Daoy (cell line): ENCODE measurements at places on chromosomes 5 and 9. TPM values are rescaled to one million over a fixed set of nuclear protein-coding genes. Genes with fewer than 3 reads are reported as not detected.
A peak's percentile ranks its signal among the peaks of the same experiment; 100 is the strongest.

- DNase-seq, result peak; percentile 86
Measured at GRCh38 chr9:127163409-127163808, 41.0 kb upstream of the ANGPTL2 start.

- no peak for DNase-seq
Measured at GRCh38 chr5:8633259-8633658, 764.3 kb downstream of the MTRR start.

Gene TMC1
- total RNA-seq, result not detected in 2 replicates

- DNase-seq, result peak; percentile 15
Measured at GRCh38 chr9:73753171-73753570, 601.5 kb downstream of the ANXA1 start.

Gene AIF1L
- 3.5 and 5.2 TPM in 2 replicates for total RNA-seq

- peak; percentile 53 for DNase-seq
Measured at GRCh38 chr5:141637767-141638419, 1.1 kb downstream of the RELL2 start.

DNA sequence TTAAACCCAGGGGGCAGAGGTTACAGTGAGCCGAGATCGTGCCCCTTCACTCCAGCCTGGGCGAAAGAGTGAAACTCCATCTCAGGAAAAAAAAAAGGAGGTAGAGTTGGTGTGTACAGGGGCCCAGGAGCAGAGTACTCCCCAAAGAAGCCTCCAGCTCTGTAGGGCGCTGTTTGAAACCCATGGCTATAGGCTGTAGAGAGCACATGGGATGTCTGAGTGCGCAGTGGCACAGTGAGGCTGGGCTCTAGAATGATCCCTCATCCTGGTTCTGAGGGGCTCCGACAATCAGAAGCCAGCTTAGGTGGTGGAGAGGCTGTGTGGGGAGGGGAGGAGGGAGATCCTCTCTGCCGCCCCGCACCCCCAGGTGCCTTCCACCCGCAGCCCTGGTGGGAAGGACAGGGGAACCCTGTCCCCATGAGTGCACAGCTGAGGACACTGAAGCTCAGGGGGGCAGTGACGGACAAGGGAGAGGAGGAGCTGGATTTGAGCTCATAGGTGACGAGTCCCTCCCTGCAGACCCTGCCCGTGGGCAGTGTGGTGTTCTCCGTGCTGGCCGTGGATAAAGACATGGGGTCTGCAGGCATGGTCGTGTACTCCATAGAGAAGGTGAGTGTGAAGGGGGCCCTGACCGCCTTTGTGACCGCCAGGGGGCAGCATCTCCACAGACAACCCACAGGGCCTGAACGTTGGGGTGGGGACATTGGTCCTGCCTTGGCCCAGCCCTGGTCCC, 24.6 kb downstream of the CDHR2 start:
- DNase-seq, result peak; percentile 74

DNA sequence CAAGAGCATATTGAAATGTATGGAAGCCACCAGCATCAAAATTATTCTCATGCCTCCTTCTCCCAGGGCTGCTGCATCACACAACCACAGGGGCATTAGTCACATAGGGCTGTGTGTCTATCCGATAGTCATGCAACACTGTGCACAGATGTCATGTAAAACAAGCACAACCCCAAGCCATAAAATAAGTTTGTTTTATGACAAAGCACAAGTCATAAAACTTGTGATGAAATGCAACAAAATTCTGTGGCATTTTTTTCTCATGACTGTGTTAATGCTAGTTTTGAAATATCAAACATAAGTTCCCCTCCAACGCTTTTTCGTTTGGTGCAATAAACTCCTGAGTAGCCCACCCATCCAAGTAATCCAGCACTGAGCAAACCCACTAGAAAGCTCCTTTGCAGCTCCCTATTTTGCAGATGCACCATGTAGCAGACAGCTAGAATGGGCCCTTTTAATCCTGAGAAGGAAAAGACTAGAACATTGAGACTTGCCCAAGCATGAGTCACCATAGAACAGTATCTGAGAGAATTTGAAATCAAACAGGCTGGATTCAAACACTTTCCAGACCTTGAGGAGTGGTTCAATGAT, 93.3 kb upstream of the ZNF366 start:
- DNase-seq, result peak; percentile 92

GRCh38 chr9:27356446-27356845, 59.5 kb upstream of the EQTN start:
- DNase-seq, result no peak

GRCh38 chr9:13141629-13142028, 137.9 kb downstream of the MPDZ start:
- no peak for DNase-seq

Gene LRRC19
- not detected in 2 replicates for total RNA-seq

Gene PCDHGA4
- total RNA-seq, result 0.63 and 1.6 TPM in 2 replicates

Gene CCDC183
- 0.23 TPM in 1 of 2 replicates, not detected in the other for total RNA-seq

DNA sequence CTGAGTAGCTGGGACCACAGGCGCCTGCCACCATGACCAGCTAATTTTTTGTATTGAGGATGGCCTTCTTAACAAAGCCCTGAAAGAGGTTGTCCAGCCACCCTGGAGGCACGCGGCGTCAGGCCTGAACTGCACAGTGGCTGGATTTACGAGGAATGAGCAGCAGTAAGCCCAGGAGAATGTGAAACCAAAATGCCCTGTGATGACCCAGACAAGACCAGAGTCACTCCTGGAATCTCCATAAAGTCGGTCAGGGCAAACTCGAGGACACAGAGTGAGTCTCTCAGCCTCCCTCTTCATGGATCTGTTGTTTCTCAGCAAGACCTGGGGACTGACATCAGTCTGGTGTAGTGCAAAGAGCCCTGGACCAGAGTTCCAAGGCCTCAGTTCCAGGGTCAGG, 53.2 kb upstream of the C5orf58 start:
- DNase-seq, result no peak

Gene ADCY2
- 0.48 and 0.86 TPM in 2 replicates for total RNA-seq

DNA sequence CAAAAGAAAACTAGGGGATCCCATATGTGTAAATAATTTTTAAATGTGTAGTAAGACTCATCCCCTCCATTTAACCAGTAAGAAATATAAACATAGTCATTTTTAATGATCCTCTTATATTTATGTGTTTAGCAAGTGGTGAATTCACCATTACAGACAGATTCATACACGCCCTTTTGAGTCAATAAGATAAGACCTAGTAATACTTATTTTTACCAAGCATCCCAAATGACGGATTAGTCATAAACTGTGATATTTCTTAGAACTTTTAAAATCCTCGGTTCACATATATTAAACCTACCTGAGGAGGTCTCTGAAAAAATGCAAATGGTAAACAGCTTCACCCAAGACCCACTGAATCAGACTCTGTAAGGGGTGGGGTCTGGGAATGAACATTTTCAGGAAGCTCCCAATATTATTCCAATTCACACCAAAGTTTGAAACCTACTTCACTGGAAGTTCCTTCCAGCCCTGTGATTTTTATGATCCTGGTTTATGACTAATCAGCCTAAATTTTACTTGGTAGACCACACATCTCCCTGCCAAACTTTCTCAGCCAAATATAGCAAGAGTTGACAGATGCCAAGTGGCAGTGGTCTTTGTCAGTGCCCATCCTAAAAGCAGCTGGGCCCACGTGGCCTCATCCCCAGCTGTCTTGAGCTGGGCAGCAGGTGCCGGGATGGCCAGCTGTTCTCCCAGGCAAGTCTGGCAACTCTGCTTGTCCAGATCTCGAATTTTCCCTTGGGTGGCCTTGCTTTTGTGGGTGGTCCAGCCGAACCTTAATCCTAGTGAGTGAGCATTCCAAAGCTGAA, 559.0 kb upstream of the RGMB start:
- peak; percentile 82 for DNase-seq

DNA sequence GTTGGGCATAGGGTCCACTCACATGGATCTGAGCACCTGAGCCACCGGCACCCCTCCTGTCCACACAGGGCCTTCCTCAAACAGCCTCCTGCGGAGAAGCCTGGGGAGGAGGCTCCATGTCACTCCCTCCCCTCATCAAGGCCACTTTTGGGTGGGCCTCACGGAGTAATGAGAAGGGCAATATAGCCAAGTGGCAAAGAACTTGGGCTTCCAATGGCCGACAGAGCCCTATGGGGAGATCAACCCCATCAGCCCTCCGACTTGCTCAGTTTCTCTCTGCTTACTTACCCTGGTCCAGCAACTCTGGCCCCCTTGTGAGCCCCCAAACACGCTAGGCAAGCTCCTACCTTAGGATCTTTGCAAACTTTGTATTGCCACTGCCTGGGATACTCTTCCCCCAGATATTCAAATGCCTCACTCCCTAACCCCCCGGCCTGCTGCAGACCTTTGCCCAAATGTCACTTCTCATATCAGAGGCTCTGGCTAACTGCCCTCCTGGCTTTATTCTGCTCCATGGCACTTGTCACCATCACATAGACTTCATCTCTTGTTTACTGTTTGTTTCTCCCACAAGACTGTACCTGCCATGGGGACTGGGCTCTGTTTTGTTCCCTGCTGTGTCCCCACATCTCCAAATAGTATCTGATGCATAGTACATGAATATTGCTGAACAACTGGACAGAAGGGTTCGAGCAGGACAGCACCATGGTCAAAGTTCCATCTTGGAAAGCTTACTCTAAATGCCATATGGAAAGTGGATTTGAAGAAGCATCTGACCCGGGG, 220.8 kb downstream of the FSTL4 start:
- DNase-seq, result no peak

GRCh38 chr9:136187683-136188586, 17.0 kb downstream of the LHX3 start:
- DNase-seq, result no peak

DNA sequence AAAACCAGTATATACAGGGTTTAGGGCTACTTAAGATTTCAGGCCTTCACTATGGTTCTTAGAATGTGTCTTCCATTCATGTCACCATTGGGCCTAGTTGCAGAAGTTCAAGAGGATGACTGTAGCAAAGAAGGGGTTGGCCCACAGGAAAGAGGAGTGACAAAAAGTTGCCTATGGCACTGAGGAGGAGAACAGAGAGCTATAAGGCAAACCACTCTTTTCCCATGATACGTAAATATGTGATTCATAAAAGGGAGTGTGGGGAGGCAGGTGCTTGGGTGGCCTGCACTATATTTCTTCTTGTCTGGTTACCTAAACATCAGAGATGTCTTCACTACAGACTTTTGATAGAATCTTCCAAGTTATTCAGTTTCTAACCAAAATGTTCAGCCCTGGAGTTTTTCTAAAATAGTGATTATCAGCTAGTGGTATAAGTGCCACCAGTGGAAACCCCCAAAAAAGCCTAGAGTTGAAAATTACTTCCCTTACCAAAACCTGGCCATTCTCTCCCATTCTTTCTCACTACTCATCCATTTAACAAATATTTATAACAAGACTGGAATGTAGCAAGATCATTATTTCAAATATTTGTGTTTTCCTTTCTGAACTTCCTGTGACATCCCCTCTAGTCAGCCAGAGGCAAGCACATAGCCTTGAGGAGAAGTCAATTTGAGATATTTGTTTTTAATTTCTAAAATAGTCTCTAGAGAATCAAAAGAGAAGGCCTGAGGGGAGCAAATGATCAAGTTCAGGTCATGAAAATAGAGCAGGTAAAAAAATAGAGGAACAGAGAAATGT, 367.4 kb downstream of the EFNA5 start:
- DNase-seq, result no peak

DNA sequence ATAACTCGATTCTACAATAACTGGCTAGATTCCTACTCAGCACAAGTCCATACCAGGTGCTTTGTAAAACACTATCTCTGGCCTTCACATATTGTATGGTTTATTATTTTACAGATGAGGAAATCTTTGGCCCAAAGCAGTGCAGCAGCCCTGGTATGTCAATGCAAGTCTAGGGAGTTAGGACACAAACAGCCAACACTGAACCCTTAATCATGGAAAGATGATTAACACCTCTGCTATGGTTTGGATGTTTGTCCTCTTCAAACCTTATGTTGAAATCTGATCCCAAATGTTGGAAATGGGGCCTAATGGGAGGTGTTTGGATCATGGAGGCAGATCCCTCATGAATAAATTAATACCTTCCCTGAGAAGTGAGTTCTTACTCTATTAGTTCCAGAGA, 76.6 kb downstream of the MAPKAP1 start:
- DNase-seq, result no peak

DNA sequence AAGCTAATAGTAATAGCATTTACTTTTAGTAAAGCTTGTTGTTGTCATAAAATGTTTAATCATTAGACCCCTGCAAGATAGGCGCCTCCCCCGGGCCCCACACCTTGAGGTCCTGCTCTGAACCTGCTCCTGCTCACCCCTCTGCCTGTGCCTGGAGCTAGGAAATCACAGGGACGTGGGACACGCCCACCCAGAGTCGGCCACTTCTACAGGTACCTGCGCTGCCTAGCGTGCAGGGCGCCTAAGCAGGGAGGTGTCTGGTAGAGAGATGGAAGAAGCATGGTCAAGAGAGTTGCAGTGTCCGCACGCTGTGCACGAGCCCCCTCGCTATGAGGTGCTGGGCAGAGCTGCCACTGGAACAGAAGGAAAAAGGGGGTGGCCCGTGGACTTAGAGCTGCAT, 52.6 kb downstream of the HINT1 start:
- DNase-seq, result no peak

Gene RNF145
- total RNA-seq, result 31.4 and 40.6 TPM in 2 replicates

- DNase-seq, result no peak
Measured at GRCh38 chr9:21683484-21684175, 118.8 kb upstream of the MTAP start.

Gene PCDHGB6
- 1.3 and 2.5 TPM in 2 replicates for total RNA-seq

DNA sequence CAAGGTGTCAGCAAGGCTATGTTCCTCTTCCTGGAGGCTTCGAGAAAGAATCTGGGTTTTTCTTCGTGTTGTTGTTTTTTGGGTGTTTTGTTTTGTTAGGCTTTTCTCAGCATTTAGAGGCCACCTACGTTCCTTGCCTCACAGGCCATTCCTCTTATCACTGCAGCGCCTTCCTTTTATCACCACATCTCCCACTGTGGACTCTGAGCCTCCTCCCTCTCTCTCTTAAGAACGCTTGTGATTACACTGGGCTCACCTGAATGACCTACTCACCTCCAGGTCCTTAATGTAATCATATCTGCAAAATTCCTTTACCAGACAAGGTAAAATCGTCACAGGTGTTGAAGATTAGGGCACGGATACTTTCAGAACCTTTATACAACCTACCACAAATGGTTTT, 340.8 kb downstream of the DTWD2 start:
- DNase-seq, result no peak

DNA sequence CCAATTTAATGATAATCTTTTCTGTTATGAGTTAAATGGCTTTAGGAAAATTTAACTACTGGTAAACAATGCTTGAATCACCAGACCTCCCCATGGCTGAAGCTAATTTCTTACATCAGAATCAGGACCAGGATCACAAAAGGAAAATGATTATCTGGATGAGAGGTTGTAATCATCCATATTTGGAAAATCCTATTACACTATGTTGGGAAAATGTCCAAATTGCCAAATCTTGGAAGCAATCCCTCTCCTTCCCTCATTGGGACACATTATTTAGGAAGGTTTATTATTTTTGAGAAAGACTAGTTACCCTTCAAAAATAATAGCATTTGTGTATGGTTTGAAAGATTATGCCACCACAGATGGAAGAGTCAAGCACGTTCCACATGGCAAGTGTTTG, 130.7 kb upstream of the MINAR2 start:
- DNase-seq, result no peak

GRCh38 chr9:109510506-109510905, 12.4 kb upstream of the PTPN3 start:
- DNase-seq, result no peak

GRCh38 chr5:107500840-107501239, 169.9 kb downstream of the EFNA5 start:
- no peak for DNase-seq

- DNase-seq, result peak; percentile 90
Measured at GRCh38 chr9:130186839-130187522, 14.8 kb downstream of the NCS1 start.

GRCh38 chr9:29422438-29422837, 1849.2 kb upstream of the C9orf72 start:
- DNase-seq, result no peak
